ENCODE measurements at places on chromosomes 3 and 15.

GRCh38 chr15:82239685-82240391 lies 22.7 kb downstream of the EFL1 start:
- no peak for DNase-seq

- DNase-seq = no peak
Observed at GRCh38 chr3:16515885-16516420, 2.5 kb upstream of the RFTN1 start.

DNA sequence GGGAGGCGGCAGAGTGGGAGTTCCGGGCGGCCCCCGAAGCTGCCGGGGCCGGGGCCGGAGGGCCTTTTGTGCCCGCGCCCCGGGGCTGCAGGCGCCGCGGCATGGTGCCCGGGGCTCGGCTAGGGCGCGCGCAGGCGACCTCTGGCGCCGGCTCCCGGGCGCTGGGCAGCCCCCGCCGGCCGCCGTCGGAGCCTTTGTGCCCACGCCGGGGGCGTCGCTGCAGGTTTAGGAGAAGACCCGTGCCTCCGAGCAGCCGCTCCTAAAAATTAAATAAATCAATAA lies 299 bp downstream of the PAQR9 start:
- no peak for DNase-seq

- DNase-seq = no peak
Observed at GRCh38 chr15:91974321-91974720, 120.8 kb downstream of the SLCO3A1 start.

DNA sequence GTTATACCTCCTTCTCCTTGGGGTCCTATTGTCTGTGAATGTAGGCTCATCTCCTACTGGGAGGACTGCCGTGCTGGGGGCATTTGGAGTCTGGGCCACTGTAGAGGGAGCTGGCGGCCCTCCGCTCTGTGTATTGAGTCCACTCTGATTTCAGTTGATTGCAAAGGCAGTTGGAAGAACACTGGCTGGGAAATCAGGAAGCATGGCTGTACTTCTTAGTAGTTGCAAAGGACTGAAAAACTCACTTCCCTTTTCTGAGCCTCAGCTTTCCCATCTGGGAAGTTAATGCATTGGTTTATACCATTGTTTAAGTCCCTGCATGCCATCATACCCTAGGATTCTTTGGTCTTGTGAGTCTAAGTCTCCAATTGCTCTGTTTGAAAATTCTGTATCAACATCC lies 46.7 kb downstream of the TMED3 start:
- no peak for DNase-seq

DNA sequence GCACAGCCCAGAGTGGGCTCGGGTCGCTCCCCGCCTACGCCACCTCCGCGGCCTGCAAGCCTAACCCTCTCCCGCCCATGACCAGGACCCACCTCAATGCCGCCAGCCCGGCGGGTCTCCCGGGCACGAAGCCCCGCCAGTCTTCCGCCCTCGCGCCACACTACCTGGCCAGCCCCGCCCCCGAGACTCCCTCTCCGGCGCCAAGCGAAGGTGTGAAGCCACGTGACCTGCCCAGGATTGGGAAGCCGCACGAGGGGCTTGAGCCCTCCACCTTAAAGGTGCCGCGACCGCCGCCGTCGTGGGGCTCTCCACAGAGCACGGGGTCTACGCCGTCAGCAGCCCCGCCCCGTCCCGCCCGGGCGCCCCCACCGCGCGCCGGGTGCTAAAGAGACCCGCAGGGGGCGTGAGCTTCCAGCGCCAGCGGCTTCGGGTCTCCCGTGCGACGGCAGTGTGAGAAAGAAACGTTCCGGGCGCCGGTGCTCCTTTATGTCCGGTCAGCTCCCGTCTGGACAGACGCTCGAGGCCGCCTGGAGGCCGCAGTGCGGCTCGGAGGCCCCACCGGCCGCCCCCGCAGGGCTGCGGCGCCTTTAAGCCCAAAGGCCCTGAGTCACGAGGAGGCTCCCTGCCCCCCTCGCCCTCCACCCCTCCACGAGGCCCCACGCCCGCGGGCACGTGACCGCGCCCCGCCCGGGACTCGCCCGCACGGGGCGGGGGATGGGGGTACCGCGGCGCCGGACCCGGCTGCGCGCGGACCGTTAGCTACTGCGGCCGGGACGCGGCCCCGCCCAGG lies at the start of gene CPEB1:
Gene CPEB1, minus strand, starts transcription at position 319 of the 790 bp plus-strand sequence. CDS start 18,904 bp downstream, outside the sequence.
- DNase-seq = no peak

GRCh38 chr15:40926659-40927494 lies 2.3 kb upstream of the DLL4 start:
- DNase-seq = no peak

- peak; percentile 62 for DNase-seq
Observed at GRCh38 chr15:84878504-84878903, 6.0 kb upstream of the SLC28A1 start.

DNA sequence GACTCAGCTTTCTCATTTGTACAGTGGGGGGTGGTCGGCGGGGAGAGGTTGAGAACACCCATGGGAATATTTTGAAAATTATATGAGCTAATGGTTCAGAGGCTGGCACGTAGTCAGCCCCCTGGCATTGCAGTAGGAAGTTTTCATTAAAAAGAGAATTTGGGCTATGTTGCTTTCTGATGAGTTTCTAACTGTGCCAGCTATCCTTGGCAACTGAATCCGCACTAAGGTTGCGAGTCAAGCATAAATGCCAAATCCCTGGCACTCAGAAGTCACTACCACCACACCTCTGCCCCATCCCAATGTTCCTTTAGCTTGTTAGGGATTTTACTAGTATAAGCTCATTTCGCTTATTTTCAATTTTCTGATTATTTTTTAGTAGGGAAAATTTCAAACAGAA lies 91.6 kb downstream of the DNASE1L3 start:
- DNase-seq = no peak

GRCh38 chr3:60154011-60154410 lies 1097.2 kb downstream of the FHIT start:
- DNase-seq = no peak

DNA sequence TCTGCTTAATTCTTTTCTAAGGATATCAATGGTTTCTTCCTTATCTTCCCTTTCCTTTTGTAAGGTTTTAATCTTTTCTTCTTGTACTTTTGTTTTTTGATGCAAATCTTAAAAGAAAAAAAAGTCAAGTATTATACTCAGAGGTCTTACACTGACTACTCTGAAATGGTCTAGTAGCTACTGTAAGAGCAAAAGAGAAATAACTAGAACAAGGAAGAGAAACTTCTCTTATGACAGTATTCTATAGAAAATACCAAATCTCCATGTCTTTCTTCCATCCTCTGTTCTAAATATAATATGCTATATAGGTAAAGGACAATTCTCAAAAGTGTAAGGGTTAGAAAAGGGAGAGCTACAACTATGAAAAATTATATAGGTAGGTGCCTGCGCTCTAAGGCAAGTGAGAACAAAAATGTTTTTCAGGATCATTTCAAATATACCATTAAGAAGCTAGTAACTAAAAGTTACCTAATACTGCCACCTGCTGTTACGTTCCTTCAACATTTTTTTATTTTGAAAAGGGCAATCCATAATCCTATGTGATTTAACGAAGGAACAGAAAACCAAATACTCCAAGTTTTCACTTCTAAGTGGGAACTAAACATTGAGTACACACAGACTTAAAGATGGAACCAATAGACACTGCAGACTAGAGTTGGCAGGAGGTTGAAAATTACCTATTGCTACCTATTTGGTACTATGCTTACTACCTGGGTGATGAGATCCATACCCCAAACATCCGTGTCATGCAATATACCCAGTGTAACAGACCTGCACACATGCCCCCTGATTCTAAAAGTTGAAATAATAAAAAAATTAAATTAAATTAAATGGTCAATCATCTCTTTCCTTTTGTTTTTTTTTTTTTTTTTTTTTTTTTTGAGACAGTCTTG lies 36.7 kb downstream of the CIP2A start:
- peak; percentile 27 for DNase-seq

- no peak for DNase-seq
Observed at GRCh38 chr3:20832963-20833362, 647.0 kb upstream of the SGO1 start.

DNA sequence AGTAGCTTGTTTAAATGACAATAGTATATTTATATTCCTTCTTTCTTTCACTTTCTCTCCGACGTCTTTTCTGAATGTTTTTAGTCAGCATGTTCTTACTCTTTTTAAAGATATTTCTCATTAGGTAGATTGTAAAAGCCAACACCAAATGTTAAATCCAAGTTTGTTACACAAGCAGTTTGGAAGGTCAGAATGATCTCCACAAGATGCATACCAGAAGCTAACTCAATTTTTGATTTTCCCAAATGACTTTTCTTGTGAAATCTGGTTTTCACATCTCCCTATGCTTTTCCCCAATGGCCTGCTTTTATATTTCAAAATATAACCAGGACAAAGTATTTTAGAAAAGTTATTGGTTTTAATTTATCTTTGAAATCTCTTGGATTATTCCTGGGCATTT lies 49.7 kb upstream of the TPRG1 start:
- no peak for DNase-seq

DNA sequence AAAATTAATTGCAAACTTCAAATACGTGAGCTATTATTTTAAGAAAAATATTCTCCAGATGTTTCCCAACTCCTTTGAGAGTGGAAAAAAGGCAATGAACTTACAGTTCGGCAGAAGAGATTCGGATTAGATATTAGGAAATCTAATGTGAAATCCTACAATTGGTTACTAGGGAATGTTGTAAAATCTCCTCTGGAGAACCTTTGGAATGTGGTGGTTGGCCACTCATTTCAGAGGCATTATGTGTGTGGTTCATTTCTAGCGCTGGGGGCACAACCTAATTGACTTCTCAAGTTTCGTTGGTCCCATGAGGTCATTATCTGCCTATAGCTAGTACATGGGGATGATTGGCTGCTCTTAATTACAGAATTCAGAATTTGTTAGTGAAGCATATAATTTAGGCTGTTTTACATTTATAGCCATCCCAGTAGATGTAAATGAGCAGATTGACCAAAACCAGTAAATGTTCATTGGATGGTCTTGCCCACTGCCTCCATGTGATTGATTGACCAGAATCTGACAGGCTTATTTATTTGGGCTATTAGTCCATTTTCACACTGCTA lies 34.6 kb upstream of the CMSS1 start:
- no peak for DNase-seq

- DNase-seq = peak; percentile 5
Observed at GRCh38 chr3:103048068-103048722, 613.4 kb downstream of the ZPLD1 start.

DNA sequence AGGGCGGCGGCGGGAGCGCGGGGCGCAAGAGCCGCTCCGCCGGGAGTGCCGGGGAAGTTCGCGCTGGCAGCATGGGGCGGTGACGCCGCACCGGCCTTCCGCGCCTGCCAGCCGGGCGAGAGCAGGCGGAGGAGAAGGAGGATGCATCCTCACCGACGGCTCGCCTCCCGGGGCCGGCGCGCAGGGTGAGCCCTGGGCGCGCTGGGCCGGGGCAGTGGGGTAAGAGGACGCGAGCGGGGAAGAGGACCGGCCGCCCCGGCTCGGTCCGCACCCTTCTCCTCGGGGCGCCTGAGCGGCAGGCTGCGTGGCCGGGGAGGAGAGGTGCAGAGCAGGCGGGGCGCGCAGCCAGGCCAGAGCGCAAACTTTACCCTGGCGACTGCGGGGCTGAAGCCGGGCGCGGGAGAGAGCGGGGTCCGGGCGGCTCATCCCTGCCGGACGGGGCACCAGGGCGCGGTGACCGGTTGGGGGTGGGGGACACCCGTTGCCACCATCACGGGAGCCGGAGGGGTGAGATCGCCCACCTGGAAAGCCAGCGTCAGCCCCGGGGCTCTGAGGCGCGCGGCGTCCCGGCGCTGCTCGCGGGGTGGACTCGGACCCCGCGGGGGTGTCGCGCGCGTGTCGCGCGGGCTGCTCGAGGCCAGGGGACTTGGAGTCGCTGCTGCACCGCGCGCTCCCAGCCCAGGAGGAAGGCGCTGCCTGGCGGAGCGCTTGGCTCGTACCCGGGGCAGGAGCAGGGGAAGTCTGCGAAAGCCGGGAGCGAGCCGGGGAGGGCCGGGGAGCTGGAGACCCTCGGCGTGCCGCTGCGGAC lies 542 bp downstream of the GABRA5 start:
- no peak for DNase-seq

DNA sequence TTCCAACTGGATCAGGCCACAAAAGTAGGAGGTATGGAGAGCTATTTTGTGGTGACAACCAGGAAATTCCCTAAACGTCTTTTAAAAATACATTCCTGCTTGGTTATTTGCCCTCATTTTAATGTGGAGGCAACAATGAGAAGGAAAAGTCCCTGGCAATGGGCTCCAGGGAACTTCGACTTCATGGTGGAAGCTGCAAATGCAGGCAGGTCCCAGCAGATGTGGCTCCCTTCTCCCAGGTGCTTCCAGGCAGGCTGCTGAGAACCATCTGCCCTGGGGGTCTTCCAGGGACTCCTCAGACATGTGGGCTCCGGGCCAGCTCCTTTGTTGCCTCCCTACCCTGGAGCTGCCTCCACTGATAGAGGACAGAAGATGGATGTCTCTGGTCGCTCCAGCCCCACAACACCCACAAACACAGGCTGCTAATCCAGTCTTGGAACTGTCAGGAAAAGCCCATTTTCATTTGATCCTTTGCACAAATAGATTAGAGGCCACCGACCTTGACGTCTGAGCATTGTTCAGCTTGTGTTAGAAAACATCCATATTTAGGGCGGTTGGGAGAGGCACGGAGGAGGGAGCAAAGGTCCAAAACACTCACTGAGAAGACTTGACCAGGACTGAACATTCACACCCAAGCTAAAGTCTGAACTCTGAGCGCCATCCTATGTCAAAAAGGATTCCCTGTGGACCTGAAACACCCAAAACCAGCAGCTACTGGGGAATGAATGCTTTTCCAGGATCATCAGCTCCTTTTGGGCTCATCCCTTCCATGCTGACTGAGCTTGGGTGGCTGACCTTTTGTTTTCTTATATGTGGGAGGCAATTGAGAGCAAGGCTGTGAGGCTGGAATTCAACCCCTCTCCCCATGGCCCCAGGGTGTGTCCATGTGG lies 30.2 kb upstream of the SLCO2A1 start:
- no peak for DNase-seq

GRCh38 chr3:43001094-43001553 lies 22.0 kb downstream of the GASK1A start:
- no peak for DNase-seq

GRCh38 chr15:27059610-27060202 lies 88.7 kb downstream of the GABRG3 start:
- peak; percentile 51 for DNase-seq

- no peak for DNase-seq
Observed at GRCh38 chr3:184643442-184643841, 68.4 kb downstream of the MAGEF1 start.
